Right kidney (tissue), 9 donors: ENCODE measurements at places on chromosomes 5 and 9.
A peak's percentile ranks its signal among the peaks of the same experiment; 100 is the strongest.

- DNase-seq: no peak
Observed at GRCh38 chr9:125141251-125141650, 2.1 kb downstream of the SCAI start.

DNA sequence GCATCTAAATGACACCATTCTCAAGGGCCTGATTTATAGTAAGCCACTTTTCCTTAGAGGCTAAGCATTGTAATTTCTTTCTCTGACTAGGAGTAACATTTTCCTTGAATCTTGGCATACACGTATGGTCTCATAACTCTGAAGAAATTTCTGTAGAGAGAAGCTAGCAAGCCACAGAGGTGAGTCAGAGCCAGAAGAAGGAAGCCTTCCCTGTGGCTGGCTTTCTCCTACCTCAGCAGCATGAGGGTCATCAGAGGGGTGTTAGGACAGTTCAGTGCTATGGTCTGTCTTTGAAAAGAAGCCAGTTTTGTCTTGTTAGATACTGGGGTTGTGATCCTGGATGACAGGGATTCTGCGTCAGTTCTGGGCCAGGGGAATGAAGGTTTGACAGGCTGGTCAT, 3.2 kb downstream of the SNX30 start:
- DNase-seq: no peak

DNA sequence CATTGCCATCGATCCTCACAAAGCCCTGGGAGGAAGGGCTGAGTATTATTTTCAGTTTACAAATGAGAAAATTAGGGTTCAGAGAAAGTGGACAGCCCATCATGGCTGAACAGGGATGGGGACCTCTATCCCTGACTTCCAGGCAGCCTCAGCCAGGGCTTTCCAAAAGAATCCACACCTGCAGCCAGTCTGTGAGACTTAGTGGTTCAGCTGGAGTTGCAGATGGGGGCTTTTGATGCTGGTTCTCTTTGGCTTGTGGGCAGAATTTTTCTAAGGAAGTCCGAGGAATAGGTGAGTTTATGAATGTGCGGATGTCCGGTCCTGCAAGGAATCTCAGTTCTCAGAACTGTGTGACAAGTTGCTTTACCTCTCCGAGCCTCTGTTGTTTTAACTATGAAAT, 138.1 kb downstream of the RGS3 start:
- DNase-seq: no peak

- no peak for DNase-seq
Observed at GRCh38 chr5:81486711-81487110, 92.8 kb upstream of the ACOT12 start.

GRCh38 chr9:14906000-14906399, 4.2 kb downstream of the FREM1 start:
- DNase-seq: no peak

GRCh38 chr9:5696884-5697283, 68.0 kb downstream of the RIC1 start:
- no peak for DNase-seq

DNA sequence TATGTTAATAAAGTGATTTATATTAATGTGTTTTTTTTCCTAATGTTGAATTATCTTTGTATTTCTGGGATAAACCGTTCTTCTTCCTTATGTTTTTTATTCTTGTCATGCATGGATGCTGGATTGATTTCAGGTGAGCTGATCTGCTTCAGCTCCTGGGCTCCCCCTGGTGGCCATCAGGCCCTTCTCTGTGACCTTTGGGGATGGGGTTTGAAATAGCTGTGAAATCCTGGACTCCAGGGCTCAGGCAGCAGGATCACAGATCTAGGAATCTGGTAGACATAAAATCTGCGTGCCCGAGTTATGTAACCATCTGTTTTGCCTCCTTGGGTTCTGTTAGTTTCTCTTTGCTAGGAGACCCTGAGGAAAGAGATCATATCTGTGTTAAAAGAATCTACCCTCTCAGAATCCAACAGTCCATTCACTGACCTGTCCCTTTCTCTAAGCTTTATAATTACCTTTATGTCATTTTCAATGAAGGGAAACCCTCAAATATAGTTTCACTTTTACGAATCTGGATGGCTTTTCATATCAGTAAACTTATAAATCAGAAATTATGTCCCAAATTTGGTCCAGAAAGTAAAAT, 12.2 kb upstream of the OR13J1 start:
- DNase-seq: peak; percentile 36

GRCh38 chr5:72470826-72471225, 36.4 kb downstream of the ZNF366 start:
- no peak for DNase-seq

- no peak for DNase-seq
Observed at GRCh38 chr5:150624334-150625163, 15.9 kb upstream of the SYNPO start.

GRCh38 chr9:89498852-89499480, 1.1 kb upstream of the SEMA4D start:
- DNase-seq: no peak

DNA sequence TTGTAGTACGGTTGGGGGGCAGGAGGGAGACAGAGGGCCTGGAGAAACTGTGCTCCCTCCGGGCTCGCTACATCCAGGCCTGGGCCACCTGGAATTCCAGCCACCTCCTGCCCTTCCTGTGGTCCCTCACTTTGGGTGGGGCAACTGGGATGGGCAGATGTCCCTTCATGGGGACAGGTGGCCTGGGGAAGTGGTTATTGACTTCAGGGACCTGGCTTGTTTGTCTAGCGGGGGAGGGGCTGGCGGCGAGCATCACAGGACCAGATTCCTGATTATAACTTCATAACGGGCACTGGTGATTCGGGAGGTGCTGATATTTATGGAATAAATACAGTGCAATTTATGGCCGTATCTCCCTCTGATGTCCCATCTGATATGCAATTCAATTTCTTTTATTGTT, 20.1 kb upstream of the LAMC3 start:
- no peak for DNase-seq
